ENCODE measurements at places on chromosomes 7 and 10. TPM values are rescaled to one million over a fixed set of nuclear protein-coding genes. Genes with fewer than 3 reads are reported as not detected.

The CFAP58 gene
- polyA plus RNA-seq, result 2.2 TPM

GRCh38 chr7:133562621-133563020 lies 309.7 kb downstream of the EXOC4 start:
- no peaks in the 10 kb centered on the region for H3K36me3 ChIP-seq
- H3K27ac ChIP-seq, result no peak overlapping the region
- H3K27me3 ChIP-seq, result no peaks in the 10 kb centered on the region
- H3K4me3 ChIP-seq, result no peak overlapping the region
- DNase-seq, result no peak

The LIPN gene
- 2.6 TPM for polyA plus RNA-seq

DNA sequence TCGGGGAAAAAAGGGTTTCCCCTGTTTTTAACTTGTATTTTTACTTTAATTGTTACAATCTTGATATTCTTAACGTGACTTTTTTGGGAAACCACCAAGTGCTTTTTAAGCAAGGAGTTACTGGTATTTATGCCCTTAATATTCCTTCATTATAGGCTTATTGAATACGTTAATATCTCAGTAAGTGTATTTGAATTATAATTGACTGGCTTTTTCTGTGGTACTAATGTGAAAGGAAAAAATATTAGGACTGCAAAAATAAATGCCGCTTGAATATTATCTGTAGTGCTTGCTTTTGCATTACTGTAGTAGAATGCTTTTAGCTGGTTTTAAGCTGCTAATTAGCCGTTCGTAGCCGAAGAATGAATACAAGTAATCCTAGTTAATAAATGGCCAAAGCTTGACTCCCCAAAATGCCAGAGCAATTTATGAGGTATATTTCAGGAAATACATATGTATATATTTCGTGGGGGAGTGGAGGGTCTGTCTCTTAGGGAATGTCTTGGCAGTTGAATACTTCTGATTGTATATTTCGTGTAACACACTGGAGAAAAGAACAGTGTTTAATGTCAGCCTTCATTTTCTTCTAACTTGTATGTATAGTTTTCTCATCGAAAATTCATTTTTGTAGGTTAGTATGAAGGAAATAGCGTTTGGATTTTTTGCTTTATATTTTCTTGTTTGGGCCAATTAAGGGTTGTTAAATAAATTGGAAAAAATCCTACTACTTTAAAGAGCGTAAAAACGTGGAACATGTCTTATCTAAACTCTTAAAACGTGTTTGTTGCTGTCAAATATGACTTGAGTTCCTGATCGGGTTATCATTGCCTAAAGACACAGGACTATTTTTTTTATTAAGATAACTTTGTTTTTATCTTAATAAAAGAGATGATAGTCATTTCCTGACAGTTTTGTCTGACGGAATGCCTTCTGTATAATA lies 1.5 kb downstream of the PDCD4 start:
- no peak overlapping the region for H3K27ac ChIP-seq
- H3K4me3 ChIP-seq, result peak overlapping the region; percentile 67
- H3K36me3 ChIP-seq, result peaks cover 3% of the 10 kb centered on the region
- H3K4me1 ChIP-seq, result peaks cover 15% of the 10 kb centered on the region
- no peak for DNase-seq

The INMT gene
- polyA plus RNA-seq, result 97.2 TPM

The CDK14 gene
- polyA plus RNA-seq, result 5.9 TPM

GRCh38 chr10:18246967-18247366 lies 106.7 kb downstream of the CACNB2 start:
- no peaks in the 10 kb centered on the region for H3K36me3 ChIP-seq
- no peaks in the 10 kb centered on the region for H3K27me3 ChIP-seq
- no peak for DNase-seq
- no peak overlapping the region for H3K4me3 ChIP-seq
- no peak overlapping the region for H3K27ac ChIP-seq
- H3K4me1 ChIP-seq, result no peaks in the 10 kb centered on the region

The OR9A2 gene
- polyA plus RNA-seq, result not detected

The ADRB1 gene
- polyA plus RNA-seq, result 7.0 TPM

The CLCN1 gene
- not detected for polyA plus RNA-seq

DNA sequence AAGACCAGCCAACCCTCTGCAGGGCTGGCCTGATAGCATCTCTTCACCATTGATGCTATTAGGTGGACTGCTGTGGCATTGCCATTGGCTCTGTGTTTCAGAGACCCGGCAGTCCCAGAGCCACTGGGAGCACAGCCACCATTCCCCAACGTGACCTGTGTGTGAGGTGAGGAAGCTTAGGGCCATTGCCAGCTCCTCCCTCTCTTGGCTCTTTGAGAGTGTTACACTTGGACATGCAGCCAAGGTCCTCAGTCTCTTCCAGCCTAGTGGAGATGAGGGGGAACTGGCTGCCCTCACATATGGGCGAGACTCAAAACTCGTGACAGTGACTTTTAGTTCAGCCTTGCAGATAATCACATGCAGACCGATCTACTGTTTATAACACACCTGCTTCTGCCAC lies 39.3 kb upstream of the HMX3 start:
- no peaks in the 10 kb centered on the region for H3K4me1 ChIP-seq
- DNase-seq, result no peak
- H3K27me3 ChIP-seq, result peaks cover 4% of the 10 kb centered on the region
- H3K36me3 ChIP-seq, result no peaks in the 10 kb centered on the region
